B cell (primary cell): ENCODE measurements at places on chromosomes 2 and 18. TPM values are rescaled to one million over a fixed set of nuclear protein-coding genes. Genes with fewer than 3 reads are reported as not detected.

The HOXD11 gene
- total RNA-seq, result not detected in 2 replicates

The GKN2 gene
- not detected in 2 replicates for total RNA-seq

The CAVIN2 gene
- total RNA-seq, result not detected in 2 replicates

The STK16 gene
- 29.0 and 29.3 TPM in 2 replicates for total RNA-seq

The RMND5A gene
- total RNA-seq, result 32.2 and 33.7 TPM in 2 replicates

The COLEC11 gene
- not detected in 2 replicates for total RNA-seq

The ASXL3 gene
- total RNA-seq, result 0.02 TPM in 1 of 2 replicates, not detected in the other

The UGT1A10 gene
- total RNA-seq, result not detected in 2 replicates

The IL1F10 gene
- total RNA-seq, result not detected in 2 replicates

DNA sequence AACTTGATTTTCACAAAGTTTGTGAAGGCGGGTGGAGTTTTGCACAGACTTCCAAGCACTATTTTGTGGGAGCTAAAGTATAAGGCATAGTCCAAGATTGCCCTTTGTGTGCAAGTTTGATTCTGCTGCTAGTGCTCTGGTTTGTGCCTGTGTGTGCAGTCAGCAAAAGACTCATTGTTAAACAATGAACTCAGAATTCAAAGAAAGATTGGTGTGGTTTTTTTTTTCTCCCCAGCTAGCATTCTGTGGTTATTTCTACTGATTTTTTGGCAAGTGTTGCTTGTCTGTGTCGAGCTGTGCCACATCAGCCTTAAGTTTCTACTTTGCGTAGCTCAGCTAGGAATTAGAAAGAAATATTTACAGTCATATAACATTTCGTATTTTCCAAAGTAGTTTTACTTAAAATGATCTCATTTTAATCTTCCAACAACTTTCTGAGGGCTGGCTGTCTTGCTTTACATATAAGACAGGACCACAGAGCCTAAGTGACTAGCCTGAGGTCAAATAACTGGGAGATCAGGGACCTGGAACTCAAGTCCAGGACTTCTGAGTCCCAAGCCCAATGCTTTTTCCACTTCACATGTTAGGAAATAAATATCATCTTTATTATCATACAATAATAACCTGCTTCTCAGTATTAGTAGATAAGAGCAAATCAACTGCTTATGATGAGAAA, 69.8 kb downstream of the BABAM2 start:
- no peaks in the 10 kb centered on the region for H3K27me3 ChIP-seq
- no peaks in the 10 kb centered on the region for H3K36me3 ChIP-seq
- no peak overlapping the region for H3K27ac ChIP-seq
- H3K4me3 ChIP-seq, result no peak overlapping the region
- H3K4me1 ChIP-seq, result peaks cover 3% of the 10 kb centered on the region

DNA sequence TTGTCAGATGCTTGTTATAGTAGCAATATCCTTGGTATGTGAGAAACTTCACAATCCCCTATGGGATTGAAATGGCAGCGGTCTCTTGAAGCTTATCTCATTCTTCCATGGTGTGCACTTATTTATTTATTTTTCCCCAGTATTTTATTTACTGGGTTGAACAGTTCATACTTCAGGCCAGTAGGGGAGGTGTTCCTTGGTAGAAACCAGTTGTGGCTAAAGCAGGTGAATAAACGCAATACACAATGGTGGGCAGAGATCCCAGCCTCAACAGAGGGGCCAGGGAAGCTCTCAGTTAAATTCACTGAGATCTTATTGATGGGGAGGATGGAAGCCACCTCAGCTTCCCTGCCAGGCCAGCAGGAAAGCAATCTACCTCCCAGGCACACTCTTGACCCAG, 93.7 kb upstream of the SRD5A2 start:
- no peak overlapping the region for H3K27ac ChIP-seq
- no peak for DNase-seq
- H3K36me3 ChIP-seq, result no peaks in the 10 kb centered on the region
- H3K4me3 ChIP-seq, result no peak overlapping the region
- H3K4me1 ChIP-seq, result no peaks in the 10 kb centered on the region

- H3K4me3 ChIP-seq, result peak overlapping the region; percentile 99
- H3K27ac ChIP-seq, result peak overlapping the region; percentile 91
- H3K27me3 ChIP-seq, result no peaks in the 10 kb centered on the region
Observed at GRCh38 chr2:127811397-127812321, 688 bp upstream of the WDR33 start.

DNA sequence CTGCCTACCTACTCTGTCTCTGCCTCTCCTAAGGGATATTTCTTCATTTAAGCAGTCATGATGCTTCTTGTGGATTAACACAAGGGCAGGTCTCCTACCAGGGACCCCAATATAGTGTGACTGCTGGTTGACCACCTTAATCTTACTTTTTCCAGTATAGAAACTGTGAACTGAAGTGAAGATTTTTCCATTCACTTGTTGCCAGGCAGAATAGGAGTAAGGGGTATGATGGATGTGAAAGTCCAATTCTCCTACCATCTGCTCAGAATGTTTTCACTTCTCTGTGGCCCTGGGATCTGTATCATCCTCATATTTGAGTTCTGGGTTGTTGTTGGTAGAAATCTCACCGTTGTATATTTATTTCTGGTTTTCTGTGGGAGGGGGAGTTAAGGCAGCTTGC, 247.8 kb downstream of the WDPCP start:
- no peaks in the 10 kb centered on the region for H3K27me3 ChIP-seq
- no peak overlapping the region for H3K4me3 ChIP-seq
- no peak for DNase-seq
- H3K4me1 ChIP-seq, result no peaks in the 10 kb centered on the region
- no peak overlapping the region for H3K27ac ChIP-seq

- H3K4me1 ChIP-seq, result no peaks in the 10 kb centered on the region
- H3K27me3 ChIP-seq, result no peaks in the 10 kb centered on the region
- H3K27ac ChIP-seq, result no peak overlapping the region
- no peaks in the 10 kb centered on the region for H3K36me3 ChIP-seq
Observed at GRCh38 chr2:226078666-226079065, 679.2 kb downstream of the NYAP2 start.

DNA sequence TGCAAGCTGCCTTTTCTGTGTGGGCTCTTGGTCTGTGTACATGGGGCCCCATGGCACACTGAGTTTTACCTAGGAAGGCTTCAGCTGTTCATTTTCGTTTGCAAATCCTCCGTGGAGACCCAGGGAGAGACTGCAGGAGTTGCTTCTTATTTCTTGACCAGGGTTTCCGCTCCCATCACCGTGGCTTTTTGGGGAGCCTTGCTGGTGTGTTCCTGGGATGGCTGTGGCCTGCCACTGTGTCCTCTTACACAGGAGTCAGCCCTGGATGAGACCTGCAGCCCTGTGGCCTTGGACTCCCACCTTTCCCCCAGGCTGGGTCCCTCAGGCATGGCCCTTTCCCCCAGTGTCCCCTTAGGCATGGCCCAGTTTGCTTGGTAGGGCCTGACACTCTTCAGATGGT, 137.0 kb downstream of the FAM210A start:
- peaks cover 30% of the 10 kb centered on the region for H3K4me1 ChIP-seq
- H3K27ac ChIP-seq, result no peak overlapping the region
- DNase-seq, result no peak

- peak overlapping the region; percentile 84 for H3K27ac ChIP-seq
- peaks cover 35% of the 10 kb centered on the region for H3K4me1 ChIP-seq
- H3K36me3 ChIP-seq, result no peaks in the 10 kb centered on the region
Observed at GRCh38 chr2:190879474-190880377, 895 bp upstream of the GLS start.

DNA sequence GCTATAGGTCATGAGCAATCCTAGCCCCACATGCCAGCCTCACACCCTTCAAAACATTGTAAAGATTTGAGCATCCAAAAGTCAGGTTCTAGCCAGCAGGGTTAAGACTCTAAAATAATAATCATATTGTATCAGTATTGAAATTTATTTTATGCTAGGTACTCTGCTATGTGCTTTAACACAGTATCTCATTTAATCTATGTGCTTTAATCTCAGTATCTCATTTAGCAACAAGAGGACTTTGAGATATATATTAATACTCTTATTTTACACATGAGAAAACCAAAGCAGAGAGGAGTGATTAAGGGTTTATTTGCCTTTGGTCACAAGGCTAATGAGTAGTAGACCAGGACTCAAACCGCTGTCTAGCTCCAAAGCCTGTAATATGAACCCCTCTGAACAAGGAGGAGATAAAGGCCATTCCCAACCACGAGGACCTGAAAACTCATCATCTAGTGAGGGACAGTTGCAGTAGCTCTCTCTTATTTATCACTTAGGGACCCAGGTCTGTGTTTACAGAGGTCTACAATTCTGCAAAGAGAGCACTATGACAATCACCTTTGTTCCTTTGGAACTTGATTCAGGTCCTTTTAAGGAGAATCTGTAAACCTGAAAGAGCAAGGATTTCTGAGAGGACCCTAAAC, 116.5 kb upstream of the SERTAD2 start:
- no peaks in the 10 kb centered on the region for H3K36me3 ChIP-seq
- peaks cover 13% of the 10 kb centered on the region for H3K4me1 ChIP-seq
- H3K4me3 ChIP-seq, result no peak overlapping the region
- no peak overlapping the region for H3K27ac ChIP-seq

- H3K27ac ChIP-seq, result no peak overlapping the region
- H3K27me3 ChIP-seq, result no peaks in the 10 kb centered on the region
- H3K4me1 ChIP-seq, result peaks cover 6% of the 10 kb centered on the region
- peak; percentile 64 for DNase-seq
- H3K4me3 ChIP-seq, result no peak overlapping the region
Observed at GRCh38 chr2:7044253-7045250, 127.3 kb downstream of the RNF144A start.

DNA sequence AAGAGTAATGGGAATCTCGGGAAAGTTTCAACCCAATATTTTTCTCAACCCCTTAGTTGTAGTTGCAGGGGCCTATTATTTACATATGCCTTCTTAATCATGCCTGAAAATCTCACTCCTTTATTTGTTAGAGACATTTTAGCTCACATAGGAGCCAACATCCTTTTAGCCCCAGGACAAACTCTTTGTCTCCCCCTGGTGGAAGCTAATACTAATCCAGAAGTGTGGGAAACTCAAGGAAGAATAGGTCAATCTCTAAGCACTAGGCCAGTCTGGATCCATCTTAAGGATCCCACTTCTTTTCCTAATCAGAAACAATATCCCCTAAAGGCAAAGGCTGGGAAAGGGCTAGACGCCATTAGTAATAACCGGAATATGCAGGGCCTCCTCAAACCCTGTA, 550.9 kb upstream of the PKDCC start:
- no peaks in the 10 kb centered on the region for H3K36me3 ChIP-seq
- no peaks in the 10 kb centered on the region for H3K27me3 ChIP-seq
- H3K4me1 ChIP-seq, result no peaks in the 10 kb centered on the region
- DNase-seq, result no peak

DNA sequence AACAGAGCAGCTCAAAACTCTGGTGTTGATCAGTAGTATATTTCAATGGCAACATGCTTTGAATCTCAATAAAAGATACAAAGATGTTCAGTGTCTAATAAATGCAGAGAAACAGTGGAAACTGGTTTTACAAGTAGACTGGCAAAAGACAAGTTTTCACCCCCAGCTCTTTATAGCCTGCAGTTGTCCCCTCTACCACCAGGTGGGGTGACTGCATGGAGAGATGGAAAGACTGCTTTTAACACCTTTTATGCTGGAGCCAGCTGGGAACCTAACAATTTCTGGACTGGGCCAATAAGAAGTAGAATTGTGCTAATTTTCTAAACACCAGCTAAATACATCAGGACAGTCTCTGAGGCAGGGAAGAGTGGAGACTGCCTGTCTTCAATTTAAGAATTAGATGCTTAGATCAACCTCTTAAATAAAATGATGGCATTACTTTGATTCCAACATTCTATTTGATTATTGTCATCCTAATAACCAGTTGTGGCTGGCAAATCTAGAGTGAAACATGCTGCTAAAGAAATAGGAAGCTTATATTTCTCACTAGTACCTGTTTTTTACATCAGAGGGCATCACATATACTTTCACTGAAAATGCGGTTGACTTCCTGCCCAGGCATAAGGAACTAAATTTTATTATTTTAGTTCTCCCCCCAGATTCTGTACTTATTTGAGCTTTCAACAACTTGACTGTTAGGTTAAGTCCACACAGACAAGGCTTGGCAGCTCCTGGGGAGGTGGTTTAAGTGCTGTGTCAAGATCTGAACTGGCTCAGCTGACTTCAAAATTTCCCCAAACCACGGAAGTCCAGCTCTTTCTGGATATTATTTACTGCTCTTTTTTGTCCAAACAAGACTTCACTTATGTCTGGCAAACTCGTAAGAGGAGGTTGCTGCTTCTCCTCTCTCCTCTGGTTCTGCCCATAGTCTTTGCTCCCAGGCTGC, 140.5 kb downstream of the TPGS2 start:
- H3K36me3 ChIP-seq, result no peaks in the 10 kb centered on the region
- H3K4me1 ChIP-seq, result no peaks in the 10 kb centered on the region
- peak; percentile 35 for DNase-seq
- H3K27me3 ChIP-seq, result peaks cover 4% of the 10 kb centered on the region

DNA sequence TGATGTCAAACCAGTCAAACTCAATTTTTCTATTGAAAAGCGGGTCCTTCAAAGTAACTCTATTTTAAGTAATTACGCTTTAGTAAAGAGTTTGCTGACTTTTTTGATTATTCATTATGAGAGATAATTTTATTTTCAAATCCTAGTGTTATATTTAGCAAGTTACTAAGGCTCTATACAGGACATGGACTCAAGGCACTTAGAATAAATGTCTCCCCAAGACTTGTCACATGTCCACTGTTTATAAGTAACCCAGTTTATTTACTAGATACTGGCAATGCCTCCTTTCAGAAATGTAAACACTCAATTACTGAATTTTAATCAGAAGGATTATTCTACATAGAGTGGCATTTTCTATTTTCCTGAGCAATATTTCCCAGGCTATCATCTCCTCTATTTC, 638.1 kb downstream of the ERBB4 start:
- no peaks in the 10 kb centered on the region for H3K4me1 ChIP-seq
- H3K27me3 ChIP-seq, result no peaks in the 10 kb centered on the region
- no peak overlapping the region for H3K27ac ChIP-seq
- H3K4me3 ChIP-seq, result no peak overlapping the region

- H3K36me3 ChIP-seq, result no peaks in the 10 kb centered on the region
- DNase-seq, result no peak
- H3K4me3 ChIP-seq, result no peak overlapping the region
- H3K27ac ChIP-seq, result no peak overlapping the region
Observed at GRCh38 chr2:111659361-111660333, 224.3 kb downstream of the ANAPC1 start.

DNA sequence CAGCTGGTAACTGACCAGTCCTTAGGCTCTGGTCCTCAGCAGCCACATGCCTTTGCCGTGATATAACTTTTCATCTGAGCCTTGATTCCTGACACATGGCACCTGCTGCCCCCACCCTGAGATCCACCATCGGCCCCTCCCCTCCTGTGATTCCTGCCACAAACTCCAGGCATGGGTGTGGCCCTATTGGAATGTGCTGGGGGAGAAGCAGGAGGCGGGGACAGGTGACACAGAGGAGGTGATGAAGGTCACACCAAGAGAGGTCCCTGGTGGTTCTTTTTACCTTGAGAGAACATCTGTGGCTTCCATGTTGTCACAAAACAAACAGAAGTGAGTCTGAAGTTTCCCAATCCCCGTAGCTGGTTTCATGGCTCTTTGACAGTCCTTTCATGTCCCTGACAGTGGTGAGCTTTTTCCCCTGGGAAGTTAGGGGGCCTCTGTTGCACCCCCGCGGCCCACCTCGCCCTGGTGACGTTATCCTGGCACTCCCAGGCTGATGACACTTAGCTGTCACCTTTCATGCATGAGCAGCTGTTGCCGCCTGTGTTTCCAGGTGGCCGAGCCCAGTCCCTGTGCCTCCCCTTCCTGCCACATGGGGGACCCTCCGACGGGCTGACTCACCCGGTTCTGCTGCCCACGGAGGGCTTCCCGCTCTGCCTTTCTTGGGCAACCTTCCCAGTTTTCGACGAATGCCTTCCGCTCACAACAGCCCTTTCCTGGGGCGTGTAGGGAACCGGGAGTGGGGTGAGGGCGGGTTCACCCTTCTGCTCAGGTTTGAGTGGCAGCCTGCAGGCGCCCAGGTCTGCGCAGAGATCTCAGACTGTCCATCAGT, 66.3 kb upstream of the GLI2 start:
- no peak for DNase-seq
- H3K4me1 ChIP-seq, result no peaks in the 10 kb centered on the region
- H3K27ac ChIP-seq, result no peak overlapping the region
- H3K4me3 ChIP-seq, result no peak overlapping the region
